ENCODE measurements at places on chromosomes 3 and 15.

DNA sequence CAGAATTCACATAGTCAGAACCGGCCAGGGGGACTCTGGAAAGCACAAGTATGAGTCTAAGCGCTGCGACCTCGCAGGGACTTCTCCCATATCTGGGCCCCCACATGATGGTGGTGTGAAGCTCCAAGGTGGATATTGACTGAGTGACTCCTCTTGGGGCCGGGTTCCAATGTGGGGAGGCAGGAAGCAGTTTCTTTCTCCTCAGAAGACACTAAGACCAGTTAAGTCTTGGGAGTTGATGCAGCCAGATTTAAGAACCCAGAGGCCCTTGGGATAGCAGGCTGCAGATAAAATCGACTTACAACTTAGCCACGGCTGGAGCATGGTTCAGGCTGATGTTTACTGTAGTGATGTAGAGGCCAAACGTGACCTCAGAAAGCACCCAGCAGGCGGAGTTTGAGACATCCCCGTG lies 55.4 kb upstream of the KLF13 start:
- DNase-seq = no peak

DNA sequence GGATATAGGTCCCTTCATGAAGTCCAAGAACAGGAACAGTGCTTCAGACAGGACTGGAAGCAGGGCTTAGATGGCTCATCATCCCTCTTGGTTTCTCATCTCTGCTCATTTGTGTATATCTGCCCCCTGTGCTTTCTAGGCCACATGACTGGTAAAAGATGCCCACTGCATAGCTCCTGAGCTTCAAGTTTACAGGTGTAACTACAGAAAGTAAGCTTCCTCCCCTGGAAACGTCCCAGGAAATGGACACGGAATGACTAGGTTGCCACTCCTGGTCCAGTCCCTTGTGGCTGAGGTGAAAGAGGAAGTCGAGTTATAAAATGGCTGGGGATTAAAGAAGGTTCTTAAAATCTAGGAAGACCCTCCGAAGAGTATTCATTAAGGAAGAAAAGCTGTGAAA lies 32.5 kb downstream of the MYO5A start:
- no peak for DNase-seq

DNA sequence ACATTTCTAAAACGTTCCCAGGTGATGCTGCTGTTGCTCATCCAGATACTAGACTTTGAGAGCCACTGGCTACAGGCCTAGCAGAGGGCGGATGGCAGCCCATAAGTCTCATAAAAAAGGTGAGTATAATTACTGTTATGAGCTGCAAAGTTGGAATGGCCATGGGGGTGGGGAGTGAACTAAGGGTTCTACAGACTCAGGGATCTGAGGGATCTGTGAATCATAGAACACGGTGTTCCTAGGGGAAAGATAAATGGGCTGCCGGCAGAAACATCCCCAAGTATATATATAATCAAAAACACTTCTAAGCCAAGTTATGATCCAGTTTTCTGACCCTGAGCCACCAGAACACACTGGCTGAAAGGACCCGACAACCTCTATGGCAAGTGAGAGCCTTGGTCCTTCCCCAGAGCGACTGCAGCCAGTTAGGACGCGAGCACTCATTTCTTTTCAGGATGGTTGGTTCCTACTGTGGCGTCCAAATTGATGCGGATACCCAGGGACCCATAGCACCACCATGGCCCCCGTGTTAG lies 7.9 kb upstream of the SYNM start:
- no peak for DNase-seq

- DNase-seq = no peak
These were observed 96.4 kb downstream of the MYH15 start for GRCh38 chr3:108414007-108414406.

- DNase-seq = no peak
These were observed 72.7 kb upstream of the CORO2B start for GRCh38 chr15:68506071-68506470.

GRCh38 chr3:22122567-22122966 lies 371.6 kb upstream of the ZNF385D start:
- no peak for DNase-seq

GRCh38 chr3:69209413-69209812 lies 87.0 kb upstream of the LMOD3 start:
- DNase-seq = no peak

DNA sequence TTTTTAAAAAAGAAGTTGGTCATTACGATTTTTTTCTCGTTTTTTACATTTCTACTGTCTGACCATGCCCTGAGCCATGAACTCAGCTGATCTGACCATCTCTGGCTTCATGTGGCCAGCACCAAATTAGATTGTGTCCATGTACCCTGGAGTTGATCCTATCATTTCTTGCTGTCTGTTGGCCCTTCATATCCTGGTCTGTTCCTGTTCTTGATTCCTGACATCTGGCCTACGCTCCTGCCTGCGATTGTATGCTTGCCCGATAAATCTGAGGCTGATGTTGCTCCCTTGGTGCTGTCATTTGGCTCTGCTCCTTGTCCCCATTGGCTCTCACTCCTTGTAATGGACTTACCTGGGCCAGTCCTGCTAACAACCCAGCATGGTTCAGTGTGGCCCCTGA lies 89.8 kb upstream of the IGSF10 start:
- no peak for DNase-seq

DNA sequence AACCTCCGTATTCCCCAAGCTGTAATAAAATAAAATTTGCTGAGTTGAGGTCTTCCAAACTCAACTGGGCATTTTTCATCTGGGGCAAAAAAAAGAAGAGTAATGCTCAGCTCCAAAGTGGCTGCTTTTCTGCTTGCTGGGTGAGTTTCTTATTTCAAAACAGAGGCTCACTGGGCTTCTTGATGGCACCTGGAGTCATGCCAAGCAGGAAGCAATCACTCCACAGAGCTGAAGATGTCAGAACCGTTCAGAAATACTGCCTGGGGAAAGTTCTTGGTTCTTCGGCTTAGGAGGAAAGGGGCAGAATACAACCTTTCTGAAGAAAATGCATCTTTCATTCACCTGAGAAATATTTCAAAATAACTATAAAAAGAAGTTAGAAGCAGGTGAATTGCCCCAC lies 4.1 kb downstream of the CCR9 start:
- DNase-seq = no peak

DNA sequence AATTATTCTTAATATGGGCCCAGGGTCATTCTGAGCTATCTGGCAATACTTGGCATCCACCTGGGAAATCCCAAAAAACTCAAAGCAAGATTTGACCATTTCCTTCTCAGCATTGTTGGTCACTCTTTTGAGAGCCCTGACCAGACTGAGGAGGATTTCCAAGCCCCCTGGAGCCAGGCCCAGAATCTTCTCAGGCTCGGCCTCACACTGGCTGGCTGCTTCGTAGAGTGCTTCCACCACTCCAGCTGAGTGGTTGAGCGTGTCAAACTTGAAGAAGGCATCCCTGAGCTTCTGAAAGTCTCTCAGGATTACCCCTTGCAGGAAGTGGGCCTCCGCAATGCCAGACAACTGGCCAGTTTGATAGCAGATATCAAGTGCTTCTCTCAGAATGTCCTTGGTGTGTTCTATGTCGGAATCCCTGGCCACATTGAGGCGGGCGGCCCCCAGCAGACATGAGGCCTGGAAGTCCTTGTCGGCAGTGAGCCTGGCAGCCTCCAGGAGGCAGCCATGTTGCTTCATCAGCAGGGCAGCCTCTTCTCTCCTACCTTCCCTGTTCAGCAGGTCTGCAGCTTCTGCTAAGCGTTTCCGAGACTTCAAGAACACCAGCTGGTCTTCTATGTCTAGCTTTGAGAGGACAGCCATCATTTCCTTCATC lies 68.9 kb upstream of the DCLK3 start:
- no peak for DNase-seq

DNA sequence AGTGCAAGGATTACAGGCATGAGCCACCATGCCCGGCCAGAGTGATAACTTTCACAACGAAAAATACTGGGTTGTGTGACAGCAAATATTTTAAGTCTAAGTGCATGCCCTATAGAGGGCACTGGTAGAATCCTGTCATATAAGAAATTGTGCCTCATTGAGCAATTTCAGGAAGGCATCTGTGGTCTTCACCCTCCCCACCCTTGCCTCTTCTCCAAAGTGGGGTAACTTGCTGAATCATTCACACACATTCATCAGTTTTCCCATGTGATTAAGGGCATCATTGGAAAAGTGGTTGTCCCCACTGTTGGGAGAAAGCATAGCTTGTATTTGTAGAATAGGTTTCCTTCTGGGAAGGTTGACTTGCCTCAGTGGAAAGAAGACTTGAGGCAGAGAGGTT lies 9.2 kb downstream of the MITF start:
- no peak for DNase-seq

DNA sequence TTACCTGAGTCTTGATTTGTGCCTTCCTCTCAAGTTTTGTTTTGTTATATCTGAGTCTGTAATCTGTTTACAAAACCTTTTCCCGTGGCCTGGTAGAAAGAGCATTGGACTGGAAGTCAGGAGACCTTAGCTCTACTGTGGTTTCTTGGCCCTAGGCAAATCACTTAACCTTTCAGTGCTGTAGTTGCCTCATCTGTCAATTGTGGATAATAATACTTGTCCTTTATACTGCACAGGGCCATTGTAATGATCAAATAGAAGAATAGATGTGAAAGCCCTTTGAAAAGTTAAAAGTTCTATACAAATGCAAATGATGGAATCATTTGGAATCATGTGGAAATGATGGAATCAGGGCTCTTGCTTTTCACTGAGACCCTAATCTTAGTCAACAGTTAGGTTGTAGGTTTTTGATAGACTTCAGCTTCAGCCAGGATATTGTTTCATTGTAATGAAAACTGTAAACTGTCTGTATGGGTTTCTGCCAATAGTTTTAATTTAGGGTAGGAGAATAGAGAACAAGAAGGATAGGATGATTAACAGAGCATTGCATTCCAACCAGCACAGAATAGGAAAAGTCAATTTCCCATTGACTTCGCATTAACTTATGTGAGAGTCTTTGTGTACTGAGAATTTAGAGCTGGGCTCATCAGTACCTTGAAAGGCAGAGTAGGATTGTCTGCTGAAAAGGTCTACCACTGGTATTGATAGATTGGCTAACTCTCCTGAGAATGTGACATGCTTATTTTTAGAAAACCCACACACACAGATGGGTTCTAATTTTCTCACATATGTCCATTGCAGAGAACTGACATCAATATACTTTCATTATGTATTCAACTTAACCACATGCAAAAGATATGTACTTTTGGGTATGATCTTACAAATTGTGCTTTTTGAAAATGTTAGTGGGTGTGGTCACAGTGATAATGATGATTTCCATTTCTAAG lies 21.8 kb downstream of the MAP2K5 start:
- no peak for DNase-seq

- DNase-seq = no peak
These were observed 10.6 kb downstream of the PARP14 start for GRCh38 chr3:122691195-122691594.

- DNase-seq = no peak
These were observed 1.1 kb upstream of the WDR82 start for GRCh38 chr3:52279596-52279995.

GRCh38 chr3:120114376-120114775 lies 20.1 kb upstream of the GSK3B start:
- DNase-seq = no peak

- DNase-seq = no peak
These were observed 329.5 kb upstream of the AZI2 start for GRCh38 chr3:28678086-28678485.

- no peak for DNase-seq
These were observed 56.9 kb upstream of the FOXP1 start for GRCh38 chr3:71640331-71640983.

DNA sequence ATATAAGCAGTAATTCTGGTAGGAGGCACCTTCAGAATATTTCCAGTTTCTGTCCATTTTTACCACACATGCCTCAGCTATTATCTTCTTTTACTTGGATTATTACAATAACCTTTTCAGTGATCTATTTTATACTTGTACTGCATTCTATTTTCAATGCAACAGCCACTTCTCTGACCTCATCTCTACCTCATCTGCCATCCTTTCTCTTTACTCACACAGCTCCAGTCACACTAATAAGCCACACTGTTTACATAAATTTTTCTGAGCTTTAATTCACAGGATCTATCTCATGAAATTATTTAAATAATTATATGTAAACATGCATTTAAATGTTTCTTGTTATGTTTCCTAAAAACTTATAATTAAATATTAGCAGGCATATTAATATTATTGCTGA lies 47.3 kb upstream of the BCHE start:
- DNase-seq = no peak

- DNase-seq = no peak
These were observed 781 bp upstream of the CYP1A1 start for GRCh38 chr15:74725845-74726773.

DNA sequence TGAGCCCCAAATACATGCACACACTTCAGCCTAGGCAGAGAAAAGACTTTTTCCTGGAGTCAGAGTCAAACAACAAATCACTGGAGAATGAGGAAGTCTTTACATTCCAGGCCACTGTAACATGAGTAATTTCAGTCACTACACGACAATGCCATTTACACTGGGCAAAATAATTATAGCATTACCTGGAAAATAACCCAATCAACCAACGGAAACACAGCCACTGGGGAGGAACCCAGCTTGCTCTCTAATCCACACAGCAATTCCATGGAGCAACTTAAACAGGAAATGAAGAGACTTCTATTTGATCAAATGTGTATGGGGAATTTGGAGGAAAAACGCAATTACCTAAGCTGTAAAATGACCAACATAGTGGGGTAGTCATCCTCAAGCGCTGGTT lies 15.2 kb downstream of the FSTL1 start:
- DNase-seq = peak; percentile 21

DNA sequence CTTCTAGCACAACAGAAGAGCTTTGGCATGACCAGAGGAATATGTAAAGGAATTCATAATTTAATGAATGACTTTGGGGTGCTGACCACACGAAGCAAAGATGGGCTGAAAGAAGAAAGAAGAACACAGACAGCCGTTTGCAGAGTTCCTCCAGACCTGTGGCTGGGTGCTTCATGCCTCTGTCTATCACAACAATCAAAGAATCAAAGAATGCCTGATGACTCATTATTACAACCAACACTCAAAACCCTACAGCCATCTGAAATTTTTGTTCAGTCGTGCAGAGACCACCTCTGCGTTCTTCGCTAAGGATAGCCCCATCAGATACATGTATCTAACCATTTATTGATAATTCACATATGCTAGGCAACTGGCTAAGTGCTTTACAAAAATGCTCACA lies 129.0 kb upstream of the PRICKLE2 start:
- no peak for DNase-seq

DNA sequence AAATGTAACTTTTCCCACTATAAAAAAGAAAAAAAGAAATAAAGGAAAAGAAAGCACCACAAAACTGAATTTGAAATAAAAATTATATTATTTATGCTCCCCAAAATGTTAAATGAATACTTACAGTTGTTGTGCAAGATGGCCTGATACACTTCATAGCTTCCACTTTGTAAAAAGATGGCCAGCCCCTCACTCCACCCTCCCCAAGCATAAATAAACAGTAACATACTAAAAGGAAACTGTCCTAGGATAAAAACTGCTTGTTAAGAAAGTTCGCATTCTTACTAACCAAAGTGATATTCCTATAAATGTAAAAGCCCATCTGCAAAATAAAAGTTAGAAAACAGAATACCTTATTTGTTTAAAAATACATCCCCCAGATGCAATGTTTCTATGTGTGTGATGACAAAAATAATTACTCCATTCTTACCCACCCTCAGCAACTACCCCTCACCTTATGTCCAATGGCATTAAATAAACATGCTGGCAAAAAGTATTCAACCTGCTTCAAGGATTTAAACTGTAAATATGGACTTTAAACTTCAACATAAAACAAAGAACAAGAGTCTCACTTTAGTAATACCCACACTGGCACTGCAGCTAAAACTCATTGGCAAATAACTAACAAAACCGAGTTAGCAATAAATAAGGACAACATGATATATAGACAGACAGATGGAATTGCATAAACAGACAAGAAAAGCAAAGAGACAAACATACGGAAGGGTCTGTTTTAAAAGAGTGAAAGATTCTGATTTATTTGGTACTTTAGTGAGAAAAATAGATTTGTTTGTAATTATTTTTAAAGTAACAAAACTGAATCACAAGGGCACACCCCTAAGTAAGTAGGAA lies 47.7 kb downstream of the ZBTB20 start:
- no peak for DNase-seq

Measured in NCI-H1048 (cell line).